Fibroblast of mammary gland (primary cell): ENCODE measurements at places on chromosomes 7 and 10.

DNA sequence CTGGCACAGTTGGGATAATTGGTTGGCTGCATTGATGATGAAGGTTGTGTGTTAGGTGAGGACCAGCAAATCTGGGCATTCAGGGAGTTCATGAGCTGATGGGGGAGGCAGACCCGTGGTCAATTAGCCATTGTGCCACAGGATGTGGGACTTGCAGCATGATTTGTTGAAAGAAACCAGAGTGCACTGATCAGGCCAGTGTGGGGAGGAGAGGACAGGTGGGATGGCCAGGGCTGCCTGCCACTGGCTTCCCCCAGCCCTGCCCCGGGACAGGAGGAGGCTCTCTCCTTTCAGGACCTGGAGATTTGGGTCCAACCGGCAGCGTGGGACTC is 4.3 kb downstream of the CLIP2 start:
- no peak for DNase-seq

DNA sequence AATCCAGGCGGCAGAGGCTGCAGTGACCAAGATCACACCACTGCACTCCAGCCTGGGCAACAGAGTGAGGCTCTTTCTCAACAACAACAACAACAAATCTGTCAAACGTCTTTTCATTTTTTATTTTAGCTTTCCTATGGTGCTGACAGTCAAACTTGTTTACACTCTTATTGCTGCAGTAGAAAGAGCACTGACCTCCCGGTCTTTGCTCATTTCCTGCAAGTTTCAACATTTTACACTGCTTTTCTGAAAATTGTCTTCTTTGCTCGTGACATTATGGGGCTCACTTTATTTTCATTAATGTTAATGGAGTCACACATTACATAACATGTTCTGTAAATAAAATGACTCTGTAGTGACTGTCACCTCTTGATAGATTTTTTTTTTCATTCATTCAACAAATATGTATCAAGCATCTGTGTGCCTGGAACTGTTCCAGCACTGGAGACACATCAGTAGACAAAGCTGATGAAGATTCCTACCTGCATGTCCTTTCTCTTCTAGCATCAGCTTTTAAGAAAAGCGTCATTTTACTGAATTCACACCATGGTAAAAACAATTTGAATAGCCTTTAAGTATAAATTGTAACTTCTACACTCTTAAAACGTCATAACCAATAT is 277.3 kb downstream of the CELF2 start:
- DNase-seq, result no peak

DNA sequence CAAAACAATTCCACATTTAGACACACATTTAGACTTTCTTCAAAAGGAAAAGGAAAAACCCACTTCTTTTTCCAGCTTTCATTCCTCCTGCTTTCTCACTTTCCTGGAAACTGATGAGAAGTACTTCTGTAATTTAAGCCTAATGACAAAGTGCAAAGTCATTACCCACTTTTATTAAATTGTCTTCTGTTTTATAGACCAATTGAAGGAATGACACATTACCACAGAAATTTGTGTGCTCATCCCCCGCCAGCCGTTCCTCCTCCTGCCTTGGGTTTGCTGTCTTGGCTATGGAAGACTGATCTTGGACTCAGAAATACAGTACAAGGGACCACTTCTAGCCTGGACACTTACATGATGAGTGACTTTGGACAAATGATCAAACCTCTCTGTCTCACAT is 717.8 kb downstream of the SORCS3 start:
- no peak for DNase-seq

- peak; percentile 36 for DNase-seq
These were observed 51.3 kb upstream of the PIK3CG start for GRCh38 chr7:106813705-106814305.

GRCh38 chr7:4939971-4940728 is 18.8 kb downstream of the MMD2 start:
- no peak for DNase-seq

DNA sequence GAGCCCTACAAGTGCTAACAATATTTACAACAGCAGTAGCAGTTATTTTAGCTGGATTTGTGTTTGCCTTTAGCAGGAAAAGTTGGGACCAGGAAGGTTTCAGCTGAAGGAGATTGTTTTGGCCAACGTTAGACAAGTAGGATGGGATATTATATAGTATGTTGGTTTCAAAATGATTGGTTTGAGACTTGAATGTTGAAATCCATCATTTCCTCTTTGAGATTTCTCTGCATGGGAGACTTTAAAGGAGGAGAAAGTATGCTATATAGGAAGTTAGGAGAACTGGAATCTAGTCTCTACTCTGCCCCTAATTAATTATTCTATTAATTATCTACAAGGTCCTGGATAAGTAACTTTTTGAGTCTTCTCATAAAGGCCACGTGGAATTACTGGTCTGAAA is 263.8 kb downstream of the PTEN start:
- no peak for DNase-seq

DNA sequence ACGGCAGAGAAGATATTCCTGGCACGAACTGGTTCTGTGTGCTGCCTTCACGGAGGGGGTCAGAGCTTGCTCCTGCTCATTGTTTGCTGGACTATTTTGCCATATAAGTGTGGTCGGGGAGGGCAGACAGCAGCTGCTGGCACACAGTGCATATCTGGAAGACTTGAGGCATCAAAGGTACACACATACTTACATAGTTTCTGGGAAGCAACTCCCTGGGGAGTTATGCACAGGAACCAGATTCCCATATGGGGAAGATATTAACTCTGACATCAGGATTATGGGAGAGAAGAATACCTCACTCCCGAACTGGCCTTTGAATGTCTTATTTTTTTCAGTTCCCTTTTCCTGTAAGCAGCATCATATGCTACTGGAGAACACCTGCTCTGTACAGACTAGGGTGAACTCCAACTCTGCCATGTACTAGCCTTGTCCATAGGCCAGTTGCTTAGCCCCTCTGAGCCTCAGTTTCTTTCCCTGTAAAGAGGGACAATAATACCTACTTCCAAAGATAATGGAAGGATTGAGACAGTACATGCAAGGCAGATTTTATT is 41.5 kb downstream of the LGI1 start:
- DNase-seq, result no peak

DNA sequence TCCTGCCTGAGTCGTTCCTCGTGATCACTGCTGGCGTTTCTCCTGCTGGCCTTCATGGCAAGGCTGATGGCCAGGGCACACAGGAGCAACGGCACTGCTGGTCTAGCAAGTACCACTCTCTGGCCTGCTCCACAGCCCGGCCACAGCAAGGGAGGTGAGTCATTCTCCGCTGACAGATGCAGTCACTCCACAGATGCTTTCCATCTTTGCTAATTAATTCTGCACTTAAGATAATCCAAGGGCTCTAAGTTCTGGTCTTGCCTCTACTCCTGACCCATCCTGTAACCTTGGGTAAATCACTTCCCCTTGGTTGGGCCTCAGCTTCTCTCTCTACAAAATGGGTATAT is 244.4 kb downstream of the RPS24 start:
- DNase-seq, result peak; percentile 77

GRCh38 chr10:65348637-65349036 is 1577.2 kb upstream of the LRRTM3 start:
- no peak for DNase-seq

DNA sequence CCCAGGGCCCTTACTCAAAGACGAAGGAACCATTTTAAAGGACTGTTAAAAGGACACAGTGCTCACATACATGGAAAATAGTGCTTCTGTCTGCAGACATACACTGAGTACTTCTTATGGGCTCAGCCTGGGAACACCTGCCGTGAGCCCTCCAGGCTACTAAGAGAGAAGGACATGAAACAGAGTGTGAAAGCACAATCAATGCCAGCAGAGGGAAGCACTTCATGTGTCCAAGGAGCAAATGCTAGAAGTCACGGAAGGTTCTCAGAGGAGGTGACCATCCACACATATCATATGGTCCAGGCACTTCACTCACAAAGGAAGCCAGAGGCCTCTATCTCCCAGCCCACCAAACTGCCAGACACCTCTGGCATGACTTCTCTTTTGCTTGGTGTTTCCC is 15.5 kb downstream of the ELMO1 start:
- DNase-seq, result no peak

DNA sequence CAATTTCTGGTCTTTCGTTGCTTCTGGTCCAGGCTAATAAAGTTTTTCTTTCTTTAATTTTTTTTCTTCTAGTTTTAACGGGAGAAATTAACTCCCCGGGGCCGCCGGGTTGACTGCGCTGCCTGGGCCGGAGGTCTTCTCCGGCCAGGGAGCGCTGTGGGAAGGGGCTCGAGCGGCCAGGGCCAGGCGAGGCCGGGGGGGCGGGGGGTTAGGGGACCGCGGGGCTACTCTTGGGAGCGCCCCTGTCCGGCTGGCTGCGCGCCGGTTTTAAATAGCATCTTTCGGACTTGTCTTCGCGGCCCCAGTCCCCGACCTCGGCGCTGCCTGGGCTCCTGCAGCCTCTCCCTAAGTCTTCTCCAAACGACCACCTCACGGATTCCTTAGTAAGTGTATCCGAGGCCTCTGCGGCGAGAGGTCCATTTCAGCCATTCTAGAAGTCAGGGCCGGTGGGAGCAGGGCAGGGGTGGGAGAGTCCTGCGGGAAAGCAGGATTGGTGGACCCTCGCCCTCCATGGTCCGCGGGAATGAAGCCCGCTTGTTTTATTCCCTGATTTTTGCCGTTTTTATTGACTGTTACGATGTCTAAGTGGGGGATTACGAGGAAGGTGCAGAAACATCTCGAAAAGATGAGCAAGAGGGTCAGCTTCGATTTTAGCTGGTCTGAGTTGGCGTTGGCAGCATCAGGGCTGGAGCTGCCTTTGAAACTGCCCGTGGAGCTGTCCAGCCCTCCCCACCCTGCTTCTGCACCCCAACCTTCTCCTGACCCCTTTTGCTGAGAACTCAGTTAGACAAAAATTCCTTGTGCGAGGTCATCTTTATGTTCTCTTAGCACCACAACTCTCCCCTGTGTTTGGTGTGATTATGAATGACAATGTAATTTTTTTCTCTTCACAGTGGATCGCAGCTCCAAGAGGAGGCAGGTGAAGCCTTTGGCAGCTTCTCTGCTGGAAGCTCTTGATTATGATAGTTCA is 555 bp downstream of the PHF14 start:
- DNase-seq, result peak; percentile 50

- peak; percentile 31 for DNase-seq
These were observed 96.5 kb downstream of the KAT6B start for GRCh38 chr10:74922921-74923320.

- DNase-seq, result peak; percentile 46
These were observed 39.9 kb upstream of the NRBF2 start for GRCh38 chr10:63093227-63093626.

GRCh38 chr10:6390213-6390845 is 187.6 kb downstream of the PFKFB3 start:
- no peak for DNase-seq

- no peak for DNase-seq
These were observed 180.0 kb upstream of the SH2B2 start for GRCh38 chr7:102106625-102107024.

GRCh38 chr7:106737202-106737562 is 76.2 kb upstream of the CCDC71L start:
- peak; percentile 66 for DNase-seq

DNA sequence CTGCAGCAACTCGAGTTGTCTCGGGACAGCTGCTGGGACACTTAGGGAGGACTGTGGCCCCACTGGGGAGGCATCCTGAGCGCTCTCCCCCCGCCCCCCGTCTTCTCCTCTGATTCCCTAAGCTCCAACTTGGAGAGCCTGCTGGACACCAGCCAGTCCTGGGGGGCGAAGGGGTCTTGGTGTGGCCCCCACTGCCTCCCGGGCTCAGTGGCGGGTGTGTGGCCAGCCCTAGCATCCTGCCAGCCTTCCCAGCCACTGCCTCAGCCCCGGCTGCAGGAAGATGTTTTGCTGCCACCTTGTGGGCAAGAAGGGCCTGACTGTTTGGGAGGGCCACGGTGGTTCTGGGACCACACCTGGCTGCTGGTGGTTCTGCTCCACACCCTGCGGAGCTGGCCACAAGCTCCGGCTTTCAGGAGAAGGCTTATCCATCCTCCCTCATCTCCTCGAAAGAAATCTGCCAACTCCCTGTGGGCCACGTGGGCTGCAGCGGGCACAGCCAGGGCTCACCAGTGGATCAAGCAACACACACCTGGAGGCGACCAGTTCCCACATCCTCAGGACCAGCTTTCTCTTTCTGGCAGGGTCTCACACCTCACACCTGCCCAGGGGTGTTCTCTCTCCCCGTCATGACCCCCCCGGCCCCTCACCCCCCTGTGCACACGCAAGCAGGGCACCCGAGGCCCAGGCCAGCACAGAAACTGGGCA is 24.8 kb downstream of the AGAP3 start:
- peak; percentile 65 for DNase-seq

GRCh38 chr10:128097783-128098182 is 28.4 kb downstream of the MKI67 start:
- no peak for DNase-seq

GRCh38 chr10:93095225-93095624 is 21.5 kb downstream of the CYP26A1 start:
- DNase-seq, result no peak

DNA sequence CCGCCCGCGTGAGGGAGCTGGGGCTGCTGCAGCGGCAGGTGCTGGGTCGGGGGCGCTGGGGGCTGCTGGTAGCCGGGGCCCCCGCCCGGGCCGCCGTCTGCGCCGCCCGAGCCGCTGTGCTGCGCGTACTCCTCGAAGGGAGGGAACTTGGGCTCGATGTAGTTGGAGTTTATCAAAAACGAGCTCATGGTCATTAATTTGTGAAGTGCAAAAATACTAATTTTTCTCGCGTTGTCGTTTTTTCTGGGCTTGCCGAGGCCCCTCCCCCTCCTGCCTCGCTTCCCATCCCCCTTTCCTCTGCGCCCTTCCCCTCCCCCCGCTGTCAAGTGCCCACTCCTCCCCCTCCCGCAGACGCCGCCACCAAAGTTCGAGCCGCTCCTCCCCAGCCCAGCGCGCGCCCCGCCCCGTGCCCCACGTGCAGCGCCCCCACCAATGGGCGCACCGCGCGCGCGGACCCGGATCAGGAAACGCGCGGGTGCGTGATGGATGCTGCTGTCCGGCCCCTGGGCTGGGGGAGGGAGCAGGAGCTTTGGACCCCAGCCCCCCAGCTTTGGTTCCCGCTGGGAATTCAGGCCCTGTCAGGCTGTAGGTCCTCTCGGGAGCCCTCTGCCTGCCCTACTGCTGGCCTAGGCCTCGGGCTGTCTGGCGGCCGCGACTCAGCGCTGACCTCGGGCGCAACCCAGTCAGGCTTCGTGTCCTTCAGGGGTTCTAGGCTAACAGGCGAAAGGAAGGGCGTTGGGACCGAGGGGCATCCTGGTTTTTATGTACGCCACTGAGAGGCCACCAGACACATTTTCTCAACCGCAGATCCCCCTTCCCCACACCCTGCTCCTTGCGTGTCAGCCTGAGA is at the start of gene HOXA4:
TSS of gene HOXA4 (minus strand) at position 218 of the 850 bp plus-strand sequence. CDS start at position 194, 24 bp downstream.
- DNase-seq, result peak; percentile 81

DNA sequence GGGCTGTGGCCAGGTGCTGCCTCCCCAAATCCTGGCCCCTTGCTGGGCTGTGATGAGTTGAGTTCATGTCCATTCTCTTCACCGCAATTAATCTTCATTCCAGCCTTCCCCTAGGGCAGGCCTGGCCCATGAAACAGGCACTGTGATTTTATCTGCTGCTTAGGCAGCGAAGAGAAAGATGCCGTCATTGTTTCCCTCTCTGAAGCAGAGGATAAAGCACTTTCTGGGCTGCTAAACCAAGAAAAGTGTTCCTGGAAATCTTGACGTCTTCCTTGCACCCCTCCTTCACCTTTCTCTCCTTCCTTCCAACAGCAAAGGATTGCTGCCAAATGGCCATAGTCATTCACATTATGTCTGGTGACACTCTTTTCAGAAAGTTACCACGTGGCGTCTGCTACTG is 265.9 kb downstream of the ZEB1 start:
- DNase-seq, result no peak
